ENCODE measurements at places on chromosomes 4 and X. TPM values are rescaled to one million over a fixed set of nuclear protein-coding genes. Genes with fewer than 3 reads are reported as not detected.

Gene FREM3
- total RNA-seq: not detected

Gene EOLA1
- 21.0 TPM for total RNA-seq

Gene FHDC1
- total RNA-seq: 0.64 TPM

Gene NELFA
- total RNA-seq: 22.7 TPM

Gene NIPAL1
- total RNA-seq: 0.78 TPM

Gene TRIM2
- 0.59 TPM for total RNA-seq

Gene TCEAL6
- not detected for total RNA-seq

Gene FAM236A
- total RNA-seq: not detected

Gene RBM41
- 11.2 TPM for total RNA-seq

Gene DGKK
- total RNA-seq: not detected

Gene STBD1
- total RNA-seq: 12.7 TPM

Gene CAPN6
- total RNA-seq: not detected

Gene EDA2R
- 12.4 TPM for total RNA-seq

Gene RTL9
- total RNA-seq: 0.09 TPM

Gene SLIT2
- total RNA-seq: 0.03 TPM

Gene PABPC5
- not detected for total RNA-seq

Gene PAK3
- total RNA-seq: not detected

Gene ZDHHC15
- not detected for total RNA-seq

Gene KIF4A
- 29.1 TPM for total RNA-seq

Gene COL25A1
- total RNA-seq: not detected

Gene THOC2
- total RNA-seq: 35.2 TPM

Gene PABPC1L2A
- not detected for total RNA-seq

Gene TMEM156
- 22.7 TPM for total RNA-seq

Gene SPP1
- total RNA-seq: 200 TPM

Gene CSAG2
- not detected for total RNA-seq

Gene HMX1
- 0.19 TPM for total RNA-seq

Gene RNF212
- 2.3 TPM for total RNA-seq

Gene VCX3A
- not detected for total RNA-seq

Gene PDGFRA
- 0.47 TPM for total RNA-seq

Gene GIMD1
- total RNA-seq: not detected

Gene GSX2
- not detected for total RNA-seq

Gene USP9X
- 32.9 TPM for total RNA-seq

Gene NDP
- not detected for total RNA-seq

Gene CXCL11
- 0.13 TPM for total RNA-seq

Gene ARHGEF38
- total RNA-seq: not detected

Gene LAMTOR3
- 27.9 TPM for total RNA-seq

Gene PABPC1L2B
- not detected for total RNA-seq

Gene NAA10
- 244 TPM for total RNA-seq

Gene FAT1
- total RNA-seq: 152 TPM

Gene MTMR8
- total RNA-seq: 0.53 TPM

Gene GNRHR
- not detected for total RNA-seq

Gene DCX
- total RNA-seq: not detected

Gene CPE
- 2.3 TPM for total RNA-seq

Gene CXCL5
- 35.3 TPM for total RNA-seq

Gene IL1RAPL2
- not detected for total RNA-seq
